Myocyte (in vitro differentiated cells): ENCODE measurements at places on chromosomes 2 and 18. TPM values are rescaled to one million over a fixed set of nuclear protein-coding genes. Genes with fewer than 3 reads are reported as not detected.

DNA sequence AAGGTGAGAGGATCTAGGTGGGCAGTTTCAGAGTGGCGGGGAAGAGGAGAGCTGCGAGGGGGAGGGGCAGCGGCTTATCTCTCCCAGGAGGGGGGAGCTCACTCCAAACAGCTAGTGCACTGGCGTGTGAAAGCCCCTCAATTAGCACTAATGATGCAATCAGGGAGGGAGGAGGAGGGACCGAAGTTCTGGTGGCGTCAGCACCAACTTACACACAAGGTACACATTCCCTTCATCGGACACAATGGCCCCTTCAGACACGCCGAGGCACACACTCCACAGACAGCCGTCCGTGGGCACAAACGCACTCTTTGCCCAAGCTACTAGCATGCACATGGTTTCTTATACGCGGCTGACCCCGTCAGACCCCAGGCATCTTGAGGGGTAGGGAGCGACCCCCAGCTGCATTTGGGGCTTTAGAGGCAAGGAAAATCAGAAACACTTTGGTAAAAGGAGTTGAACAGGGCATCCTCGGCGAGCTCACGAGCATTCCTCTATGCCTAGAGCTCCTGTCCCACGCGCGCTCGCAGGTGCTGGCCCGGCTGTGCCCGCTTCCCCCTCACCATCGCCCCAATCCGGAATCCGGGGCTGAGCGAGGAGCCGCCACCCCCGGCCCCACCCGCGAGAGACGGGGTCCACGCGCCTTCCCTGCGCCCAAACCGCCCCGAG, 868 bp upstream of the PKDCC start:
- no peak for DNase-seq

DNA sequence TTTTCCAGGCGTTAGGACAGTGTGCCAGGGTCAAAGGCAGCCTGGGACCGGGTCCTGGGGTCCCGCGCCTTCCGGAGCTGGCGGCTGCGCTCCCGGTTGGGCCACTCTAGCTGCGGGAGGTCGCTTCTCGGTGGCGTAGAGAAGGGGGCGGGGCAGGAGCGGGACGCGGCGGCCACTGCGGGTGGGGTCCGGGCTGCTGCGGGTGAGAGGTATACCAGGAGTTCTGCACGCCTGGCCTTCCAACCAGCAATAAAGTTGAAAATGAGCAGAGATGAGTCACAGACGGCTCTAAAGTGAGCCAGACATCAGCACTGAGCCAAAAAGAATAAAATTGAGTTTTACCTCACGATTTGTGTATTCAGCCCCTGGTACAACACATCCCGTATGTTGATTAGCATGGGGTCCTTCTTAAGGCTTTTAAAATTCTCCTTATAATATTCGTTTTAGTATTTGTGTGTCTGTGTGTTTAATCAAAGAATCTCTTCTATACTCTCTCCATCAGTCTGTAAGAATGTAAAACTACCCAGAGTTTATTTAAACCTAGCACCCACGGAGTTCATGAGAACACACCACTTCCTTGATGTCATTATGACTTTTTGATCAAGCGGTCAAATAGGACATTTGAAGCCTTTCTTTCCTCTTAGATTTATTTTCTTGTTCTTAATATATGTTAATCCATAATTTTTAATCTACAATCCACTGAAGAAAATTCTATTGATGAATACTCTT, at the start of gene C1GALT1C1L:
Gene C1GALT1C1L (minus strand): TSS at position 108 of the 729 bp plus-strand sequence. CDS start 107 bp downstream, at position 1.
- peak; percentile 37 for DNase-seq

DNA sequence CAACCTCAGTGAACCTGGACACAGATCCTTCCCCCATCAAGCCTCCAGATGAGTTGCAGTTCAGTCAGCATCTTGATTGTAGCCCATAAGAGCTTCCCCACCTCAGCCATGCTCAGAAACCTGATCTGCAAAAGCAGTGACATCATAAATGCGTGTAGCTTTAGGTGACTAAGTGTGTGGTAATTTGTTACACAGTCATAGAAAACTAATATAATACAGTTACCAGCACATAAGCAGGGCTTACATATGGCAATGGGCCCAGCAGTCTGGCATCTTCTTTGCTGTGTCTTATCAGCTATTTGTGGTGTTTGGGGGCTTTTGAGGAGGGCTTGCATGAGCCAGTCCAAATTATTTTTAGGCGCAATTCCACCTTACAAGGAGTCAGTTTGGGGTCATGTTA, 807.0 kb downstream of the SLC4A3 start:
- no peak for DNase-seq

DNA sequence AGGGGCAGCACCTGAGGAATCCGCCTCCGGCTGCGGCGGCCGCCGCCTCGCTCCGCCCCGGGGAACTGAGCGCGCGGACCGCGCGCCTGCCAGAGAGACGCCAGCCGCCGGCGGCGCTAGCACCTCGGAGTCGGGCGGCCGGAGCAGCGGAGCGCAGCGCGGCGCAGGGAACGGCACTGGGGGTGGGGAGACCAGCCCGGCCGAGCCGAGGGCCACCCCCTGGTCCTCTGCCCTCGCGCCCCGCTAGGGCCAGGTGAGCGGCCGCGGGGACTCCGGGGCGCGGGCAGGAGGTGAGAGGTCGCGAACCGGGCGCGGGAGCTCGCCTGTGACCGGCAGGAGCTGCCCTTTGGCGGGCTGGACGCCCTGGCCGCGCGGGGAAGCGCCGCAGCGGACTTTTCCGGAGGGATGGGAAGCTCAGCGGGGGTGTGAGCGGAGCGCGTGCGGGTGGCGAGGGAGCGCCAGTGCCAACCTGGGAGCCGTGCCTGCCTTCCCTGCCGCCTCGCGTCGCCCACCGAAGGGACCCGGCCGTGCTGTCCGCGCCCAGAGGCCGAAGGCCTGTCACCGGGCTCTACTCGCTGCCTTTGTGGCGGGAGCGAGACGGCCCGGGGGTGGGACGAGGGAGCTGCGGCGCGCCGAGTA, at the start of gene GREB1L:
Gene GREB1L (plus strand): TSS at position 92 of the 639 bp plus-strand sequence. CDS start 141,287 bp downstream, outside the sequence.
- peak; percentile 84 for DNase-seq

DNA sequence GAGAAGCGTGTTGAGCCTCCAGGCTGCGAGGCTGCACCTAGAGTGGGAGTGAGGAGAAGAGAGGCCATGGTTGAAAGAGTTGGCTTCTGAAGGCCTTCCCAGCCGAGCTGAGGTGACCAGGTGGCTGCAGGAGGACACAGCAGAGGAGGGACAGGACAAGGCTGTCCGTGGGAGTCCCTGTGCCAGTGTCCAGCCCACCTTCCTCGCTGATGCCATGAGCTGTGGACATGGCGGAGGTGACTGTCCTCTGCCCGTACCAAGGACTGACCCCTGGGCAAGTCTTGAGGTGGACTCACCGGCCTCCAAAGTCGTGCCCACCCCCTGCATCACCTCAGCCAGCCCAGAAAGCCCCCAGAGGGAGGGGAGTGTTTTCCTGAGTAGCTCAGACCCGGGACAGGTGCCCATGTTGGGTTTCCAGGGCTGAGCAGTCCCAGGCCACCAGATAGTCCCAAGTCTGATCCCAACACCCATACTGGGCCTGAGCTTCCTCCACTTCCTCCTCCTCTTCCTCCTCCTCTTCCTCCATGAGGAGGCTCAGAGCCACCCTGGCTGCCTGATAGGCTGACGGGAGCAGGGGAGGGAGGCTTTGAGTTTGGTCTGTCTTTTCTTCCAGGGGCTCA, 43.0 kb upstream of the FOSL2 start:
- DNase-seq, result no peak

GRCh38 chr2:101267671-101268656, 15.3 kb downstream of the CNOT11 start:
- no peak for DNase-seq

GRCh38 chr18:22552254-22552653, 134.5 kb upstream of the CTAGE1 start:
- DNase-seq, result no peak

- no peak for DNase-seq
Observed at GRCh38 chr2:64819774-64820688, 166.3 kb upstream of the SERTAD2 start.

DNA sequence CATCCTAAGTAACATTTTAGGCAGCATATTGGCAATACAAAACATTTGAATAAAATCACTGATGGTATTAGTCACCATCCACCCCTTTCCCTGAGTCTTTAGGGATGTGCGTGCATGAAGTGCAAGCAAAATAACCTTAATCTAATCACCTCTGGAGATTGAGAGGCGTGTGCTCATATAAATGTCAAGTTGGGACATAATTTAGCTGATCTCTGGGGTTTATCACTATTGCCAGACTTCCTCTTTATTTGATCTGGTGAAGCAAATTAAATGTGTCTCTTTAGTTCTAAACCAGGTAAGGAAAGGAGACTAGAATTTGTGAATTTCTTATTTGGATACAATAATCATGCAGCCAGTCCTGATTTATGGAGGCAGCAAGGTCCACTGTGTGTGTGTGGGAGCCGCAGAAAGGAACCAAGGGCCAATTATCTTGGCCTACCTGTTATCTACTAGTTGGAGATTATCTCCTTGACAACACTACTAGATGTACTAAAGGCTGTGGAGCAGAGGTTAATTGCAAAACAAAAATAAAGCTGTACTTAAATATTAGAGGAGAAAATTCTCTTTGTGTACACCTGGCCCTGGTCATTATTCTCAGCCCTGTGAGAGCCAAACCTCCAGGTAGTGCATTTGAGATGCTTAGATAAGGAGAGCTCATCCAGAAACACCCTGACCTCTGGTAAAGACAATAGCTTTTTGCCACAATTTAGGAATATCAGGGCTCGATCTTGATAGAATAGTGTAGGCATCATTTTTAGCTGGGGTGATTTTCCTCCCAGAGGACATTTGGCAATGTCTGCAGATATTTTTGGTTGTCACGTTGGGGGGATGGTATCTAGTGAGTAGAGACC, 78.2 kb downstream of the HRH4 start:
- no peak for DNase-seq

- peak; percentile 24 for DNase-seq
Observed at GRCh38 chr2:105999211-105999989, 194.7 kb downstream of the UXS1 start.

DNA sequence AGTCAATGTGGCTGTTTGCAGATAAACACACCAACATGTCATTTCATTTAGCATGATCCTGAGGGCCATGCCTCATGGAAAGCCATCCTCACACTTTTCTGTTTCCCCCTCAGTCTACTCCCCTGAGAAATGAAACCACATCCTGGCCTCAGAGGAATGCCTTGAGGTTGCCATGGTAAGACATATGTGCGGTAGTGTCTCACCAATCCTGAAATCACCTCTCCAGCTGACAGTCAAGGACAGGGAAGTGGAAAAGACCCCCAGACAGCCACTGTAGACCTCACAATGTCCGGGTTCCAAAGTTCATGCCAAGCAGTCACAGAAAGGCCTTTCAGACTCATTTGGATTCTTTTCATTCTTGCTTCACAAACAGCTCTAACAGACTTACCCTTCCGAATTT, 175.2 kb upstream of the PKDCC start:
- DNase-seq, result peak; percentile 50

DNA sequence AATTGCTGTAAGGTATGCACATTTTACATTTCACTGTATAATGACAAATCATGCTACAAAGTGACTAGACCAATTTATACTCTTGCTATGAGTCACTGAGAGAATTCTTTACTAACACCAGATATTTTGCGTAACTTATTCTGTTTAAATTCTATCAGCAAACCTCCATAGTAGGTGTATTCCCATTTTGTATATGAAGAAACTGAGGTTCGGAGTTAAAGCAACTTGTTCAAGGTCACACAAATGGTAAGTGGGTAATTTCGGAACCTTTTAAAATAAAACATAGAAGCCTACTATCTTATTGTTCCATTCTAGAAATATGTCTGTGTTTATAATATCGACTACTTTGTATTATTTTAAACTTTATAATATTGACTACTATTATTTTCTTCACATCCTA, 15.9 kb upstream of the CPS1 start:
- no peak for DNase-seq

GRCh38 chr2:74036450-74037195, 51.9 kb downstream of the TET3 start:
- DNase-seq, result no peak

- DNase-seq, result no peak
Observed at GRCh38 chr2:227214622-227215041, 50.2 kb downstream of the COL4A3 start.

DNA sequence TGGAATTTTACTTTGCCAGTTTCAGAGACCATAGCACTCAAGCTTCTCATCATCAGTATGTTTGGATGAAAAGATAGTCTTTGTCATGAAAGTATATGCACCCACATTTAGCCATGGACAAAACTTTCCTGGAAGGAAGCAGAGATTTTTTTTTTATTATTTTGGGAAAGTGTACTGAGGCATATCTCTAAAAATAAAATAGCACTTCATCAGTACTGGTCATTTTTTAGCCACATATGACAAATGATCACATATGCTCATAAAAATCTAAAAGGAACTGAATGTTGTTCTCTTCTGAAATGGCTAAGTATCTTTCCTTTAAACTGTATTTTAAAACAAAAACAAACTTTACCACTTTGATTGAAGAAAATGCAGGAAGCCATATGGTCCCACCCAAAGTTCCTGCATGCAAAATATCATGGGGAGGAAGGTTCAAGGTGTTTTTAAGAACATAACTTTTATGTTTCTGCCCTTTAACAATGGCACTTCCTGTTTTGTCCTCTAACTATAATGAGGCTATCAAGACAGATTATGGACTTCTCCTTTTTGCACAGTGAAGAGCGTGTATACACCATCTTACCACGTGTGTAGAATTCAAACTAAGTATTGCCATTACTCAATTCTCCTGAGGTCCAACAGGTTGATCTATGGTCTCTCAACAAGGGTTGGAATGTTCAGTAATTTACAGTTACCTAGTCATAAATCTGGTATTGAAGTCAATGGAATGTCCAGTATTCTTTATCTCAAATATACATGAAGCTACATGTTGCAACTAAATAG, 77.1 kb upstream of the SLC39A10 start:
- peak; percentile 32 for DNase-seq

DNA sequence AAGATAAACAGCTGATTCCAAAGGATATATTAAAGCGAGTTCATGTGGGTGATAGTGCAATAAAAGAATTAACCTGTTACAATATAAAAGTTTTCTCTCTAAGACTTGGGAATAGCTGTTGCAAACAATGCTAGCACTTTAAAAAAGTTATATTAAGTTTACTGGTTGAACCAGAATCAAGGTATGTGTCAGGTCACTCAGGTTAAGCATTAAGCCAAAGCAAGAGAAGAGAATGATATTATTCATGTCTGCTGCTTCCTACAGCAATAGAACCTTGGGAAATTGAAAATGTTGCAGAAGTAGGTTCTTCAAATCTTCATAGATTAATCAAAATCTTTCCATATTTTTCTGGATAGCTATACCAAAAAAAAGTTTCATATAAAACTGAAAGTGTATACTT, 138.5 kb downstream of the GCA start:
- no peak for DNase-seq

REEP1 gene
- total RNA-seq, result 67.8 and 90.1 TPM in 2 replicates

CD8B2 gene
- not detected in 2 replicates for total RNA-seq

PLEKHH2 gene
- total RNA-seq, result 0.24 and 1.1 TPM in 2 replicates

MYCN gene
- total RNA-seq, result not detected in 2 replicates

LYPD6 gene
- total RNA-seq, result 2.4 and 3.4 TPM in 2 replicates

LYG2 gene
- not detected in 2 replicates for total RNA-seq

RBFA gene
- 26.7 and 27.1 TPM in 2 replicates for total RNA-seq

BARD1 gene
- total RNA-seq, result 7.0 and 10.3 TPM in 2 replicates

PDCL3 gene
- total RNA-seq, result 20.7 and 33.7 TPM in 2 replicates

DRC1 gene
- total RNA-seq, result 0.21 TPM in 1 of 2 replicates, not detected in the other

SLC19A3 gene
- total RNA-seq, result 0.29 TPM in 1 of 2 replicates, not detected in the other
